ENCODE measurements at places on chromosomes 5 and 9. TPM values are rescaled to one million over a fixed set of nuclear protein-coding genes. Genes with fewer than 3 reads are reported as not detected.

The DBH gene
- total RNA-seq: not detected

The KIF4B gene
- total RNA-seq: not detected

The ANKRD20A1 gene
- 0.16 TPM for total RNA-seq

The ANXA2R gene
- total RNA-seq: 5.4 TPM

The PALM2AKAP2 gene
- 41.4 TPM for total RNA-seq

The DNAH5 gene
- total RNA-seq: 3.8 TPM

The OBP2B gene
- 0.98 TPM for total RNA-seq

The CCDC171 gene
- total RNA-seq: 4.8 TPM

- no peak for DNase-seq
These were observed 657.1 kb upstream of the CDH10 start for GRCh38 chr5:25301836-25302235.

DNA sequence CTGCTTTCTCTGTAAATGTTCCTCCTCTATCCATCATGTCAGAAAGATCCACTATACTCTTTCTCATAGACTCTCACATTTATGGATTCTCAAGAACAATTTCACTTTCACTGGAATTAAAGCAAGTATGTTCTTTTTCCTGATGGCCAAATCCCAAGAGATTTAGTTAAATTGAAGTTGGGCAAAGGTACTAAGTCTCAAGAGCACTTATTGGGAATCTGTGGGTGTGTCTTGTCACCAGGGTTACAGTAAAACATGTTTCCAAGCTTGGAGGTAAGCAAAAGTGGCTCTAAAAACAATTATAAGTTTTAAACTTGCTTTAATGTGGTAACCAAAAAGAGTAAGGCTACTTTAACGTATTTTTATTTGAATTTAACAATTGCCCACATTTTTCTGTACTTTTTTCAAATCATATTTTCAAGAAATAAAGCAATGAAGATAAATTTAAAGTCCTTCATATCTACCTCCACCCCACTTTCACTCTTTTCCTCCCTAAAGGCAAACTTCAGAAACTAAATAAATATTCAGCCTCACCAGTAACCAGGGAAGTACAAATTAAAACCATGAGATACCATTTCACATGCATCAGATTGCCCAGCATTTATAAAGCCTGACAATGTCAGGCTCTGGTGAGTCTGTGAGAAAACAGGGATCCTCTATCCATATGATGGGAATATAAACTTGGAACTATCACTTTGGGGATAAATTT, 387.4 kb downstream of the CETN3 start:
- DNase-seq: no peak

DNA sequence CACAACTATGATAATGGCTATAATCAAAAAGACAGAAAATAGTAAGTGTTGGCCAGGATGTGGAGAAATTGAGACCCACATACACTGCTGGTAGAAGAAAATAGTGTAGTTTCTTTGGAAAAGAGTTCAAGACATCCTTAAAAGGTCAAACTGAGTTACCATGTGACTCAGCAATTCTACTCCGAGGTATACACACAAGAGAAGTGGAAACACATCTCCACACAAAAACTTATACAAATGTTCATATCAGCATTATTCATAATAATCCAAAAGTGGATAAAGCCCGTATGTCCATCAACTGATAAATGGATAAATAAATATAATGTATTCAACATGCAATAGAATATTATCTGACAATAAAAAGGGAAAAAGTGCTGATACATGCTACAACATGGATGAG, 532.2 kb downstream of the NR2F1-AS1 start:
- DNase-seq: no peak

DNA sequence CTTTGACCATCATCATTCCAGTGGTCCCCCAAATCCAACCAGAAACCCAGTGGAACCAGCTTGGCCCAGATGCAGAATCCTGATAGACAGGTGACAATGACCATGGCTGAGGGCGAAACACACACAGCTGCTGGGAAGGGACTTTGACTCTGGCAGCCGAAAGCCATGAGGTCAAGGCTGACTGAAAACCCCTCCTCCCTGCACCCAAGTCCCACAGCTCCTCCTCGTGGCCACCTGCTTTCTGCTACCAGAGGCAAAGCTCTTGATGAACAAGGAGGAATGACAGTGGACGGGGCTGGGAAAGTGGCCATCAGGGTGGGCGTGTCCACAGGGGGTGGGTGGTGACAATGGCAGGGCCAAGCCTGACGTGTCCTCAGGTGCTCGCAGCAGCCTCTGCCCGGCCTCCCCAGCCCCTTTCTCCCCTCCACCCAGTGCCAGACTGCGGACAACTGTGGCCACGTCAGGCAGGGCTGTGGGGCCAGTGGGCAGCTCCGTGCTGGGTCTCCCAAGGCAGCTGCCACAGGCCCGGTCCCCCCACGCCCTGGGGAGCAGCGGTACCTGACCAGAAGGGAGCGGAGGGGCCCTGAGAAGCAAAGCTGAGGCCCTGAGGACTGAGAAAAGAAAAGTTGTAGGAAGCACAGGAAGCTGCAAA, 30.8 kb upstream of the SARDH start:
- DNase-seq: peak; percentile 14

- DNase-seq: no peak
These were observed 28.4 kb downstream of the VCP start for GRCh38 chr9:35044071-35044470.

DNA sequence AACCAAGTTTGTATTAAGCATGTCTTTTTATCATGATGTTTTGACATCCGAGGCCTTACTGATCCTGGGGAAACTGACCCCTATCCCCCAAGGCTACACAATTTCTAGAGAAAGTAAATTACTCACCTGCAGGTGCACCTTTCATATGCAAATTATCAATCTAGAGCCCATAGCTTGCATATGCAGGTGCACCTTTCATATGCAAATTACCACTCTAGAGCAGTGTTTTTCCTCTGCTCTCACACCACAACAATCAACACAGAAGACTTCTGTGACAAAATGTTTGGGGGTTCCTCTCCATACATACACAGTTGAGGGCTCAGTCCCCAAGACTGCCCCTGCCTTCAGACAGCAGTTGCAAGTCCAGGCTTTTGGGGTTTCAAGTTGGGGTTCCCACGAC, 203.7 kb upstream of the RORB start:
- DNase-seq: no peak

DNA sequence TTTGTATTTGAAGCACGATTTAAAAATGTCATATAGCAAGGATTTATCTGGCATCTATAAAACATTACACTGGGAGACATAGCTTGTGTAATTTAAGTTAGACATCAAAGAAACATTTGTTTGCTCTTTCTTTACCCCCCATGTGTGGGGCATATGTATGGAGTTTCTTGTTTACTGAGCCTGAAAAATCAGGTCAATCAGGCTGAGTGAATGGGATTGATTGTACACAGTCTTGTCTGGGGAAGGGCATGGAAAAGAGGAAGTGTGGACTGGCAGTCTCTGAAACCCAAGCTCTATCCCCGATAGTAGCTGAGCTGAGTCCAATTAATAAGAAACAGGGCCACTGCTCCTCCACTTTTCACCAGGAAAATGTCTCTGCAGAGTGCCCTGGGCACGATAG, 49.4 kb downstream of the SLC46A2 start:
- no peak for DNase-seq

DNA sequence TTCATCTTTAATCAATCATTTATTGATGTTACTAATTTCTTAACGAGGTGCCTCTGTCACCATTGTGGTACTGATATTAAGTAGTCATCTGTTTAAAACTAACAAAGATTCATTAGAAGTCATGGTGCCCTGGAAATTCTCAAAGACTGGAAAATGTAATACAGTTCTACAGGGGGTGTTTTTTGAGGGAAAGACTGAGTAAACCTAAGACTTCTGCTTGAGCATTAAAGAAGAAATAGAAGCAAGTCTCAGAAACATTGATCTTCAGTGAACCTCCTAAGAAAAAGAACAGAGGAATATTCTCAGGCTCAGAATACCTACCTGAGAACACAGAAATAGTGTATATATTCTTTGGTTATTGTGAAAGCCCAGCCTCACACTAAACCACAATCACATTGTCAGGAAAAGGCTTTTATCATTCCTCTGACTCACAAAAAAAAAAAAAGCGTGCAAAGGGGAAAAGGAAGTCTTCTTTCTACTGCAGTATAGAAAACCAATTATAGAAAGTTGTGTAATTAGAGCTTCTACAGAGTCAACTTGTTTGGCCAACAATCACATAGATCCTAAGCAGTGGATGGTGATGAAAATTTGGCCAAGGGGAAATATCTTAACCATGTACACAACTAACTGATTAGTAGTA, 60.8 kb downstream of the HINT1 start:
- DNase-seq: no peak

- no peak for DNase-seq
These were observed 266.2 kb downstream of the SPATA31D1 start for GRCh38 chr9:82254646-82255367.

GRCh38 chr5:32388432-32389129, 56.0 kb downstream of the ZFR start:
- DNase-seq: no peak

- no peak for DNase-seq
These were observed 67.8 kb downstream of the FAT2 start for GRCh38 chr5:151523335-151523734.

DNA sequence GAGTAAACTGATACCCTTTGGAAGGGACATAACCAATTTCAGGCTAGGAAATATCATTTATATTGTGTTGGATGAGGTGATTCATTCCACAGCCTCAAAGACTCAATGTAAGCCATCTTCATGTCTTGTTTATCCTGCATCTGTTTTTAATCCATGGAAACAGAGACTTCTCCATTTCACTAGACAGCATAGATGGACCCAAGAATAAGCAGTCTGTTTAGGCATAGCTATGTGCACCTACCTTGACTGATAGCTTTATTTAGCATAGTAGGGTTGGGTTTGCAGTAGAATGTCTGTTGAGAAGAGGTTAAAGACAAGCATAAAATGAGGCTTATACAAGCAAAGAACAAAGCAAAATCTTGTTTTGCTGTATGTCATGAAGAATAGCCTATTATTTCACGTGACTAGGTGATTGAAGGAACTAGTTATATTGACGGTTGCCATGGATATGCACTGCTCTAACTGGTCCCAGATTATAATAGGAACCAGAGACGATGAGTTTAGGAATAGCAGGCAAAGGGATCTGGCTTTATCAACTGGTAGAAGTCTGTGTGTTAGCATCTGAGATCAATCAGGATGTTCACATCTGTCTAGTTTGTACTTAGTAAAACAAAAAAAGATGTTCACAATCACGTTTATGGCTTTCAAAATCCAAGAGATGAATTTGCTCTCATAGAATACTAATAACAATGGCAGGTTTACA, 154.8 kb upstream of the KLF9 start:
- no peak for DNase-seq

GRCh38 chr5:54309691-54310432, 511 bp downstream of the ARL15 start:
- no peak for DNase-seq

DNA sequence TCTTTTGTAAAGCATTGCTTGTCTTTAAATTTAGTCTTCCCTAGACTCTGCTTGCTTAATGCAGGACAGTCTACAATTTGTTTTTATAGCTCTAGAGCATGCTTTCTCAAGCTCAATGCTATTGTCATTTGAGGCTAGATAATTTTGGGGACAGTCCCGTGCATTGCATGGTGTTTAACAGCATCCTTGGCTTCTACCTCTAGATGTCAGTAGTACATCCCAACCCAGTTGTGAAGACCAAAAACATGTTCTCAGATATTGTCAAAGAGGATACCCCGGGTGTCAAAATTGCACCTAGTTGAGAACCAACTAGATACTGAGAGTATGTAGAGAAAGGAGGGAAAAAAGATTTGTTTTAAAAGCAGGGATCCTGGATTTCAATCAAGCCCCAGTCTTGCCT, 277.5 kb downstream of the CEMIP2 start:
- DNase-seq: no peak

DNA sequence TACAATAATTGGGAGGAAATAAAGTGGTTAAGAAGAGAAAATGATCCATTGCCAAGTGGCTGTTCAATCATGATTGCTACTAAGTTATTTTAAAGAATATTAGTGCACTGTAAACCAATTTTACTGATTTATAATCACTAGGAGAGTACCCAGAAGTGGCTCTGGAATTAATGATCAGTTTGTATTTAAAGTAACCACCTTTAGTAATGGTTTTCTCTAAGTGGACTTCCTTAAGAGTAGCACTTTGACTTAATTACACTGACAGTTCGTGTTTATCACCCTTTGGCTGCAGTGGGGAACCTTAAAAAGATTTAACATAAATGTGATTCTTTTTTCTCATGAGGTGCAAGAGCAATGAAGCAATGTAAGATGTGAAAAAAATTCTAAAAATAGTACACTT, 310.8 kb downstream of the CDH12 start:
- no peak for DNase-seq

GRCh38 chr9:111601237-111602018, 2.0 kb upstream of the PTGR1 start:
- DNase-seq: no peak

DNA sequence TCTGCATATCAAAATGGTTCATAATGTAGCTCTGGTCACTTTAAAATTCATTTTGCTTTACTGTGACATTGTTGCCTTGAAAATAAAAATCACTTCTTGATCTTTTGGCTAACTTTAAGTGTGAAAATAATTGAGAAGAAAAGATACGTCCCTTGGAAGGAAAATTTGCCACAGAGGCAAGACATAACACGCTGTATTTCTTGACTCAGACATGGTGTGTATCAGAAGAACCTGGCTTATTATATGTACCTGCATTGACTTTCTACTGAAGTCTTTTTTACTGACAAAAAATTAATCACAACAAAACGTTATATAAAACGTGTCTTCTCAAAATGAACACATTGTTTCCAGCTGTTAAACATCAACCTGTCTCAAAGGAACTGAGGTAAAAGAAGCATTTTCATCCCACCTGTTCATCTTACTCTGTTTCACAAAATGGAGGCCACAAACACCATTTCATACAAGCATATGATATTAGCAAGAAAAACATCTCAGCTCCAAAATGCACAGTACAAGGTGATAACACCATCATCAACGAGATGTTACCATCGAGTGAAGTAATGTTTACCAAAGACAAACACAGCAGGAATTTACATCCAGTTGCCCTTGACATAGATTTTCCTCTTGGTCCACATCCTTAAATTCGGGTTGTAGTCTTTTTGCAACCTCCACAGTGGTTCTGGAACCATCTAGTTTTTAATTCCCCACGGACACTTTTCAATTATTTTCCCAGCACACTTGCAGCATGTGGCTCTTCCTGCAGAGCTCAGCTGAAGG, 179.9 kb downstream of the GLIS3 start:
- DNase-seq: no peak

GRCh38 chr5:179296150-179296821, 49.0 kb downstream of the ADAMTS2 start:
- DNase-seq: no peak

- DNase-seq: no peak
These were observed 245.6 kb upstream of the RAI14 start for GRCh38 chr5:34410411-34411139.
